Left cardiac atrium (tissue), 4 donors: ENCODE measurements at places on chromosomes 12 and 14.
A peak's percentile ranks its signal among the peaks of the same experiment; 100 is the strongest.

GRCh38 chr12:114709112-114709511, 25.1 kb upstream of the TBX3 start:
- no peak for DNase-seq

GRCh38 chr14:74893614-74894091, 11.9 kb downstream of the DLST start:
- DNase-seq = no peak

DNA sequence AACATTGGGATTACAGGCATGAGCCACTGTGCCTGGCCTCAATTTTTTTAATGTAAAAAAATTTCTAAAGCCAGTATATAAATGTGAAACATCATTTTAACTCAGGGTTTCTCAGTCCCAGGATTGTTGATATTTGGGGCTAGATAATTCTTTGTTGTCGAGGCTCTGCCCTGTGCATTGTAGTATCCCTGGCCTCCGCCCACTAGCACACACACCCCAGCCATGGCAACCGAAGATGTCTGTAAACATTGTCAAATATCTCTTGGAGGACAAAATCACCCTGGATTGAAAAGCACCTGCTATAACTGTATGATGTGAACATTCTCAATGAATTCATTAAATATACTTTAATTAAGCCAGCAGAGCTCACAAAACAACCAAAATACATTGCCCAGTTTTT, 8.4 kb upstream of the CIT start:
- DNase-seq = no peak

DNA sequence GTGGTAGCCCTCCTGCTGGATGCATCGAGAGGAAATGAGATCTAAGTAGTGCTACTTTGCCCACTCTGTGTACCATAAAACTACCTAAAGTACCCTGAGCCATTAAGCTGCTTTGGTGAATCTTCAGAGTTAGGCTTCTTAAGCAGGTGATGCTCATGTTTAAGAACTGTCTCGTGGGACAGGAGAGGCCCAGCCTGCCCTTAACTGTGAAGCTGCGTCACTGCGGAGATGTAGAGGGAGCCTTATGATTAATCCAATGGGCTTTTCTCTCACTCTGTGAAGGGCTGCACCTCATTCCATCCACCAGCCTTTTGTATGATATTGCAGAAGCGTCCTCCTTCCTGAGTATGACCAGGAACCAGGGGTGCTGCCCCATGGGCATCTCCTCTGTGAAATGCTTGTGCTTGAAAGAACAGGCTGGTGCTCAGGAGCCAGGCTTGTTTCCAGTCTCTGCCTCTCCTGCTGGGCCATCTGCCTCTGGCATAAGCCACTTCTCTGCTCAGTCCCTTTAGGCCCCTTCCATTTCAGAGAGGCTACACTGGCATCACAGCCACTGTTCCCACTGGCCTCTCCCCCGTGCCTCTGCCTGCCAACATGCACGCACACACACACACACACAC, 6.8 kb upstream of the CCDC177 start:
- no peak for DNase-seq

- peak; percentile 34 for DNase-seq
Observed at GRCh38 chr14:52314595-52315354, 663 bp downstream of the PTGER2 start.

- DNase-seq = no peak
Observed at GRCh38 chr12:108378926-108379325, 39.8 kb upstream of the CMKLR1 start.

DNA sequence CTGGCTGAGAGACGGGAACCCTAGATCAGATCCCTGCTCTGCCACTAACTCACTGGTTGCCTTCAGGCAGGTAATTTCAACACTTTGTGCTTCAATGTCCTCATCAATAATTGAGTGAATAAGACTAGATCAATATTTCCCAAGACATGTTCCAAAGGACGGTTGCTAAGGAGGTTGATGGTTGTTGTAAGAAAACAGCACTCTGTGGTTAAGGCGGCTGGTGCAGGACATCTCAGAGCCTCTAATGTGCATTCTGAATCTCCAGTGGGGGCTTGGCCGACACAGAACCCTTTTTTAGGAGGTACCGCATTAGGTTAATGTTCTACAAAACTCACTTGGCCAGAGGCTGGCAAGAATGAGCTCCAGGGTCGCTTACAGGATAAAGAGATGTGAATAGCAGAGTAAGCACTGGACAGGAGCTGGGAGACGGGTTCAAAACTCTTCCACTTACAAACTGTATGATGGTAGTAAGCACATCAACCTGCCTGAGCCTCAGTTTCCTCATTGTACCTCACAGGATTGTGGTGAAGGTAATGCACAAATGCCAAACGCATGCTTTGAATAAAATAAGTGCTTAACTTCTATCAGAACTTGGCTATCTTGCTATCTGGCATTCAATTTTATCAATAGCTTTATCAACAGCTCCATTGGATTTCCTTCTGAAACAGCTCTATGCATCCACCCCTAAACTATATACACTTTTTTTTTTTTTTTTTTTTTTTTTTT, 136.9 kb upstream of the PARP11 start:
- no peak for DNase-seq

DNA sequence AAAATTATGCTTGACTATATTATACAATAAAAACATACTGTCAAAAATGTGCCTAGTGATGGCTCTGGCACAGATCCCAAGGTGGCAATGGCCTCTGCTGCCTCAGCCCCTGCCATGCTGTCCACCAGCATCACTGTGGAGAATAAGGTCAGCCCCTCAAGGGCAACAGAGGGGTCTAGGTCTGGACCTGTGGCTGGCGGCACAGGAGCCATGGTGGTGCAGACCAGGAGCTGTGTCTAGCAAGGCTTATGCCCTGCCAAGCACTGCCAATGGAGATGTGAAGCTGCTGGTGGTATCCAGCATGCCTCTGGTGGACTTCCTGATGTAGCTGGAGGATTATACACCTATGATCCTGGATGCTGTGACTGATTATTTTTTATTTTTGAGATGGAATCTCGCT, 125.9 kb downstream of the DENND5B start:
- no peak for DNase-seq

- peak; percentile 37 for DNase-seq
Observed at GRCh38 chr12:24562771-24563431, 386.0 kb downstream of the BCAT1 start.

DNA sequence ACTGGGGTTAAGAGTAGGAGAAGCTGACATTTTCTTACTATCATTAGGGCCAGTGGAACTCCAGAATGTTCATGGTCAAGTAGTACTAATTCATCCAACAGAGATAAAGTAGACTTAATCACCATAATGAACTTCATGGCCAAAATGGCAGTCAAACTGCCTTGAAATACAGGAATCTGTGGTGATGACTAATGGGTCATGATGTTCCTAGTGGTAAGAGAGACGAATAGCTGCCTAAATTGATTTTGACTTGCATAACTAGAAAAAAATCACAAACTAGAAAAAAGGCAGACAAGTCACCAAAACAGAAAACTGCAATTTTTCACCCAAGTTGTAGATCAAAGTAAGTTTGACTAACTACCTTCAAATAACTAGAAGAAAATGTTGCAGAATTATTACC, 138.5 kb downstream of the MGAT4C start:
- no peak for DNase-seq

DNA sequence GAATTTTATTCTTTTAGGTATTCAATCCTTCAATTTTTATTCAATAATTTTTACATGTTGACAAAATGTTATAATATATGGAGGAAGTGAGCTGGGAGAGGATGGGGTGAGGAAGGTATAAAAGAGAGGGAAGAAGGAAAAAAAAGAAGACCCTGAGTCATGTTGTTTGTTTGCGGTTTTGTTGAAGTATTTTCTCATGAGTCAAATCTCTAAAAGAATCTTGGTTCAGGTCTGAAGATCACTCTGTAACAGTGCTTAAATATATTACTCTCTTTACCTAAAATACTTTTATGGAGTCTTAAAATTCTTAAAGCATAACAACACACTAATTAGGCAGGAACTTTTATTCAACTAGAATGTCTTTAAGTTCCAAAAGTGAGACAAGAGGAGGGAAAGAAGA, 489.6 kb upstream of the GARIN6 start:
- no peak for DNase-seq

- no peak for DNase-seq
Observed at GRCh38 chr12:53758730-53759103, 6.9 kb upstream of the CISTR start.

- no peak for DNase-seq
Observed at GRCh38 chr12:66959276-66959675, 280.4 kb upstream of the GRIP1 start.

GRCh38 chr12:51814311-51815088, 34.0 kb downstream of the FIGNL2 start:
- peak; percentile 88 for DNase-seq

- no peak for DNase-seq
Observed at GRCh38 chr14:61891170-61891569, 128.9 kb downstream of the SNAPC1 start.

- DNase-seq = no peak
Observed at GRCh38 chr14:90179357-90179756, 77.0 kb upstream of the PSMC1 start.

DNA sequence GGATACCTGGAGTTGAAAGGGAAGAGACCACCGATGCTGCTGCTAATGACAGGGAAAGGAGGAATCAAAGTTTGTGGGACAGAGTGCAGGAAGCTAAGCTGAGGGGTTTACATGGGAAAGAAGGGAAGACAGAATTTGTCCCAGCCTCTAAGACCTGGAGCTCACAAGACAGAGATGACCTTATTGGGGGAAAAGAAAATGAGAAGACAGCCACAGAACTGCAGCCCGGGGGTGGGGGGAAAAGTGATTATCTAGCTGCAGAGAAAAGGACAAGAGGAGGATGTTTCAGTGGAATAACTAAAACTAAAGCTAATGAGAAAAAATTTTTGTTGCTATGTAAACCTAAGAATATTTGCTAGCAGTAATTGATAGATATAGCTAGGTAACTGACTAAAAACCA, 30.7 kb downstream of the NDUFA12 start:
- DNase-seq = no peak

DNA sequence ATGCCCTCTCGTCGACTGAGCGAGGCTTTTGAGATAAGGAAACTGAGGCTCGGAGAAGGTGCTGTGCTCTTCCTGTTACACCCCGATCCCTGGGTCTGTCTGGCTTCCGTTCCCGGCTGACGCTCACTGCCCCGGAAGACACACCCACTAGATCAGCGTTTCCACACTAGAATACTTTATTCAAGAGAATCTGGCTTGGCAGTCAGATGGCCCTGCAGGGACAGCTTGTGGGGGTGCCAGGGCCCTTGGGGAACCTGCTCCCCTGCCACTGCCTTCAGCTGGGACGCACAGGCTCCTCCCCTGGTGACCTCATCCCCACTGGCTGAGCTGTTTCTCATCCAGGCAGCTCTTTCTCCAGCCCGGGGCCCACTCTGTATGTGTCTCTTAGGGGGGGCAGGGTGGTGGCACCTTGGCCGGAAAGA, 13.7 kb downstream of the PGF start:
- peak; percentile 80 for DNase-seq

DNA sequence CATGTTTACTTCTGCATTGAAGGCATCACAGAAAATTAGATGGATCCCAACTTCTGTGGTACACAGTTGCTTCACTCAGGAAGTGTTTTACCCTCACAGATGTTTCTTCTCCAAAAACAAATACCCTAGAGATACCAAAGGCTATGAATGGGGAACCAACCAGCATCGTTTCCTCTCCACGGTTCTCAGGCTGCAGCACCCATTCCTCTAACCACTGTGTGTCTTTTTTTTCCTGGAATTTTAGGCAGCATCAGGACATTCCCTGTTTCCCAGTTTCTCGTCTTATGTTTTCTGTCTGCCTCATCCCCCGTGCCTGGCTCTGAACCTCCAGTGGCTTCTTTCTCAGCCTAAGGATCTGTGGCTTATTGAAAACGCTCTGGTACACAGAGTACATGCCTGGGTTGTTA, 72.0 kb upstream of the TBX5 start:
- no peak for DNase-seq

DNA sequence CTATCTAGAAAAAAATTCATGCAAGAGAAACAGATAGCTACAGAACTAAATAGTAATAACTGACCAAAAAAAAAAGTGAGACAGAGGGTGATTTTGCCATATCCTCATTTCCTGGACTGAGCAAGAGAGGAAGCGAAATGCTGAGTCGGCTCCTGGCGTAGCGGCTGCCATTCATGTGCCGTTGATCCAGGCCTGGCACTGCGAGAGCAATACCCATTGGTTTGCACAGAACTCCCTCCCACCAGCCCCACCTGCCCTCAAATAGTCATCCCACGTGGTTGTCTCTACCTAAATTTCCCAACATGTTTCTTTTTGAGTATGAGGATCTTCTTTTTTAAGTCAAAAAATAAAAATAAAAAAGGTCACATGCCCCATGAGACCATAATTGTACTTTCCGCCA, 9.4 kb upstream of the WNT5B start:
- DNase-seq = peak; percentile 53

GRCh38 chr12:49959685-49960473, 1.8 kb upstream of the AQP5 start:
- DNase-seq = no peak

- DNase-seq = no peak
Observed at GRCh38 chr12:26790645-26790994, 42.4 kb downstream of the ITPR2 start.

DNA sequence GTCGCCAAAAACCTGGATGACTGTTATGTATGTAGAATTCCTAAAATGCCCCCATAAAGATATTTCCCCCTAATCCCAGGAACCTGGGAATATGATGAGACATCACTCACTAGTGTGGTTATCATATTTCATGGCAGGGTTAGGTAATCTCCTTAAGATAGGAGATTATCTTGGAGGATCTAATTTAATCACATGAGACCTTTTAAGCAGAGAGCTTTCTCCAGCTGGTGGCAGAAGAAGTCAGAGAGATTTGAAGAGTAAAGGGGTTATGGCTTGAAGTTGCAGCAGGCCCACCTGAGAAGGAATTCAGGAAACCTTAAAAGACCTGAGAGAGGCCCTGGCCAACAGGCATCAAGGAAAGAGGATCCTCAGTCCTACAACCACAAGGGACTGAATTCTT, 53.6 kb downstream of the DYRK2 start:
- no peak for DNase-seq

- peak; percentile 41 for DNase-seq
Observed at GRCh38 chr14:69270795-69271708, 11.1 kb downstream of the GALNT16 start.

DNA sequence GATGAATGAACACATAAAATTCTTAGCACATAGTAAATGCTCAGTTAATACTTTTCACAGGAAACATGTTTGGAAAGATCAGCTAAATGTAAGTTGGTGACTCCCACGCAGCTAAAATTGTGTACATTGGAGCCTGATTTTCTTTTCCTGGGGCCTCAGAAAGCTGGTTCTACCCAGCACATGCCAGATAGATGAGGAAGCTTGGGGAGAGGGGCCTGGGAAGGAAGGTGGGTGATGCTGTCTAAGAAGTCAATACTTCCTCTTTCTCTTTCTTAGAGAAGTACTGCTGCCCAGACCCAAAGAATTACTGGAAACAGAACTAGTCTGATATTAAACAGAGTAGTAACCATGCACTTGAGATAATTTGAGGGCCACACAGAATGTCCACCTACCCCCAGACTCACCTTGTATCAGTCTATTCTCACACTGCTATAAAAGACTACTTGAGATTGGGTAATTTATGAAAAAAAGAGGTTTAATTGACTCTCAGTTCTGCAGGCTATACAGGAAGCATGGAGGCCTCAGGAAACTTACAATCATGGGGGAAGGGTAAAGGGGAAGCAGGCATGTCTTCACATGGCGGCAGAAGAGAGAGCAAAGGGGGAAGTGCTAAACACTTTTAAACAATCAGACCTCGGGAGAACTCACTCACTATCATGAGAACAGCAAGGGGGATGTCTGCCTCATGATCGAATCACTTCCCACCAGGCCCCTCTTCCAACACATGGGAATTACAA, 123.3 kb upstream of the MED13L start:
- no peak for DNase-seq
